ENCODE measurements at places on chromosomes 2 and 18.

DNA sequence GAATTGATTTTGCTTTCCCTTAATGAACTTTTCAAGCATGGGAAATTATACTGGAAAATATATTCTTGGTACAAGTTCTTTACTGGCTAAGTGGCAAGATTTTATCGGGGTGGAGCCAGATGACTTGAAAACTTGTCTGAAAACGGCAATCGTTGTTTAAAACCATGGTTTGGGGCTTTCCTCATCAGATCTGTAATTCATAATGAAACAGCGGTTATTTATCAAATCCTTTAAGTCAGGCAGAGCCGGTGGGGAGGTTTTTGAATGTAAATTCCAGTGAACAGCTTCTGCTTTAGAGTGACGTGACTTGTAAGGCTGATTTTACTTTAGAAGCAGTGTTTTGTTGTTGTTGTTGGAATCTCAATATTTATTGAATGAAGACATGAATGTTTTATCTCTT, 2.6 kb downstream of the SEC11C start:
- no peak for DNase-seq

DNA sequence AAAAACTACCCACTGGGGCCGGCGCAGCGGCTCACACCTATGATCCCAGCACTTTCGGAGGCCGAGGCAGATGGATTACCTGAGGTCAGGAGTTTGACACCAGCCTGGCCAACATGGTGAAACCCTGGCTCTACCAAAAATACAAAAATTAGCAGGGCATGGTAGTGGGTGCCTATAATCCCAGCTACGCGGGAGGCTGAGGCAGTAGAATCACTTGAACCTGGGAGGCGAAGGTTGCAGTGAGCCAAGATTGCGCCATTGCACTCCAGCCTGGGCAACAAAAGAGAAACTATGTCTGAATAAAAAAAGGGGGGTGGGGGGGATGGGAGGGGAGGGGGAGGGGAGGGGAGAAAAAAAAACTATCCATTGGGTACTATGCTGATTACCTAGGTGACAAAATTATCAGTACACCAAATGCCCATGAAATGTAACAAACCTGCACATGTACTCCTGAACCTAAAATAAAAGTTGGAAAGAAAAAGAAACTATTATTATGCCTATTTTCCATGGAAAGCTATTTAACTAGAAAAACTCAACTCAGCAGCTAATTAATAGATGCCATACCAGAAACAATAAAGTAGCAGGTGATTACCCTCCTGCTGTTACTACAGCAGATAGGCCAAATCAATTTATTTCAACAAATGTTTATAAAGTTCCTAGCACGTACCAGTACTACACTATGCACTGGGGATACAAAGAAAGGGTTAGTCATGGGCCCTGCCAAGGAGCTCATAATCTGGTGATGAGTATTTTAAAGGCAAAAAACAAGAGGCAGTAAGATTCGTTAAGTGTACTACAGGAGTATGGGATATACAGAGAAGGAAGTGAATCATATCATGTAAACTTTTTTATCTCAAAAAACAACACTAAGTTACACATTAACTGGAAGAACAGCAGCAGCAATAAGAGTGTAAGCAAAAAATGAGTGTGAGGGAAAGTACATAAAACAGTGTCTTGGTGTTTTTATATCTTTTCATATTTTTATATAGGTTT, 112.8 kb upstream of the SLC39A10 start:
- no peak for DNase-seq

- DNase-seq = no peak
These were observed 26.9 kb downstream of the INPP4A start for GRCh38 chr2:98471402-98472131.

DNA sequence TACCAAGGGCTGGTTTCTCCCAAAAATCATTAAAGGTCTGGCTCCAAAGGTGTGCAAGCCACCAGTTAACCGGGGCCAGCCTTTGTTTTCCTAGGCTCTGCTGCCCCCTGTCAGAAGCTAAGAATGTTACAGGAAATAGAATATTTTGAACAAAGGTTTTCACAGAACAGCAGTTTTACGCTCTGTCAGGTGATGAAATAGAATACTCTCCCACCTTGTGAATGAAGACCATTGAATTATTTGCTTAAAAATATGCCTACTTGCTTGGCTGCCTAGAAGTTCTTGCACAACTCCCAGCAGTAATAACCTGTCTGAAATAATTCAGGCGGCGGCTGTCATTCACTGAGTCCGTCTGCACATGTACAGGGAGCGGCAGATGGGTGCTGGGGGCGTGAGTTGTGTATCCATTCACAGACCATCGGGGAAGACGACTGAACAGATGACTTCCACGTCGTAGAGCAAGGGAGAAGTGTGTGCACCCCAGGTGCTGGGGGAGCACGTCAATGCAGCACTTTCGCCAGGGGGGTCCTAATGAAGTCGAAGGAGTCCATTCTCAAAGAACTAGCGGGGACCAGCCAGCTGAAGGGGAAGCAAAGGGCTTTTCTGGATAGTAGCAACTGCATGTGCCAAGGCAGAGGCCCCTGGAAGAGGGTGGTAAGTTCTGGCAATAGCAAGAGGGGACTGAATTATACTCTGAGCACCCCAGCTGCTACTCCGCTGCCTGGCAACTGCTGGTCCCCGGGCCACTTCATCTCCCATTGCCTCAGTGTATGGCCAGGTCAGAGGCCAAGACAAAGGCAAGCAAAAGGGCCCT, 56.1 kb downstream of the SF3B1 start:
- DNase-seq = peak; percentile 8

- DNase-seq = no peak
These were observed 162.4 kb downstream of the GALNT1 start for GRCh38 chr18:35743916-35744315.

- DNase-seq = no peak
These were observed 9.3 kb downstream of the GGCX start for GRCh38 chr2:85551698-85552678.

Measured in LNCaP clone FGC (cell line).